ENCODE measurements at places on chromosomes 12 and 14.

DNA sequence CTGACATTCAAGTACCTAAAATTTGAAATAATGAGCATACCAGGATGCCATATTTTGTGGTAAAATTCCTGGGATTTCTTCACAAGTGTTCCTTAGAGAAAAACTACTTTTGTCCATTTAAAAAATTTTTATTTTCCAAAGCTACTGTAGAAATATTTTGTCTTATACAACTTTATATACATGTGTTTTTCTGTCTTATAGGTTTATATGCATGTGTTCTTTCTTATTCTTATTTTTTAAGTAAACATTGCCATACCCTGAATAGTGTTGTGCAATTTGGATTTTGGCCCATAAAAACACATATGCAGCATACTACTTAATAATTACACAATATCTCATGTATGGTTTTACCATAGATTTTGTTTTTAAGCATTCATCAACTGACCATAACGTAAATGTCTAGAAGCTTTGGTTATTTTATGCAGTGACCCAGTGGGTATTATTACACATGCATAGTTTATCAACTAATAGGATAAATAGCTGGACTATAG is 1107.4 kb upstream of the SEL1L start:
- DNase-seq = peak; percentile 4

DNA sequence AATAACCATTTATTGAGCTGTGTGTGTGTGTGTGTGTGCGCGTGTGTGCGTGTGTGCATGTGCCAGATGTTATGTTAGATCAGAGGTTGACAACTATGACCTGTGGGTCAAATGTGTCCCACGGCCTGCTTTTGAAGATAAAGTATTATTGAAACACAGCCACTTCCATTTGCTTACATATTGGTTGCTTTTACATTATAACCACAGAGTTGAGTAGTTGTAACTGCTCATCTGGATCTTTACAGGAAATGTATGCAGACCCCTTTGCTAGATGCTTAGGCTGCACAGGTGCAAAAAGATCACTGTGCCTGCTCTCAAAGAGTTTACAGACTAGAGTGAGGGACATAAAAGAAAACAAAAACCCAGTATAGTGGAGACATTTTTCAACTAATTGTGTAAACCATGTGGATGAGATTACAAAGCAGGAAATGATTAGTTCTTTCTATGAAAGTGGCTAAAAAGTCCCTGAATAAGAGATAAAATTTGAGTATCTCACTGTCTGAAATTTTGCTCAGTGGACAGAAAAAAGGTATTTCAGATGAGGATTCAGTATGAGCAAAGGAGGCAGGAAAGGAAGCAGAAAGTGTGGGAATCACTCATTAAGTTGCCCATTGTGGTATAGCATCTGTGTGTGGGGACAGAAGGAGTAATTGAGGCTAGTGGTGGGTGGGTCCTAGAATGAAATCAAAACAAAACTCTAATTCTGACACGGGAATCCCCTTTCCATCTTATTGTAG is 188.4 kb downstream of the PAH start:
- no peak for DNase-seq

DNA sequence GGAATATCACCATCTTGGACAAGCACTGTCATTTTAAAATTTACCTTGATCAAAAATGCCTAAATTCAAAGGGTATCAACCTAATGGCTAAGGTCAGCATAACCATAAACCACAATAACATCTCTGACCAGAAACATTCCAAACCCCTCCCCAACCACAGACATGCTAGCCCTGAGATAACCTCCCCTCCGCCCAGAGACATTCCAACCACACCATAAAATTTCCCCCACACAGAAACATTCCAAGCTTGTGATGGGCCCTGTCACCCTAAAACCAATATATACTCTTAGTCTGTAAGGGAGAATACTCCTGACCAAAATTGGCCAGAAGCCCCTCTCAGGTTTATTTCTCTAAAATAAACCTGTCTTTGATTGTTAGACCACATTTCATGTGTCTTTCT is 17.7 kb downstream of the EPYC start:
- peak; percentile 74 for DNase-seq

- DNase-seq = no peak
Observed at GRCh38 chr14:47678157-47678556, 2.8 kb upstream of the MDGA2 start.

- DNase-seq = no peak
Observed at GRCh38 chr14:96901227-96901626, 104.0 kb downstream of the VRK1 start.

- DNase-seq = peak; percentile 29
Observed at GRCh38 chr14:29242755-29243754, 476.5 kb downstream of the FOXG1 start.

DNA sequence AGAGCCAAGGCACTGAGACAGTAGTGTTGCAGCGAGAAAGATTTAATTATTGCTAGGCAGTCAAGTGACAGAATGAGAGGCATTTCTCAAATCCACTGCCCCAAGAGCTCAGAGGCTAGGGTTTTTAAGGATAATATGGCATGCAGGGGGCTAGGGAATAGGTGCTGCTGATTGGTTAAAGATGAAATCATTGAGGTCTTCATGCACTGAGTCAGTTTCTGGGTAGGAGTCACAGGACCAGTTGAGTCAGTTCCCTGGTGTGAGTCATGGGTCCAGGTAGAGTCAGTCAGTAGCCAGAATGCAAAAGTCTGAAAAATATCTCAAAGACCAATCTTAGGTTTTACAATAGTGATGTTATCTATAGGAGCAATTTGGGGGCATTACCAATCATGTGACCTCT is 323.8 kb downstream of the RGS6 start:
- DNase-seq = no peak

- no peak for DNase-seq
Observed at GRCh38 chr12:64757771-64758170, 1.4 kb downstream of the GNS start.

DNA sequence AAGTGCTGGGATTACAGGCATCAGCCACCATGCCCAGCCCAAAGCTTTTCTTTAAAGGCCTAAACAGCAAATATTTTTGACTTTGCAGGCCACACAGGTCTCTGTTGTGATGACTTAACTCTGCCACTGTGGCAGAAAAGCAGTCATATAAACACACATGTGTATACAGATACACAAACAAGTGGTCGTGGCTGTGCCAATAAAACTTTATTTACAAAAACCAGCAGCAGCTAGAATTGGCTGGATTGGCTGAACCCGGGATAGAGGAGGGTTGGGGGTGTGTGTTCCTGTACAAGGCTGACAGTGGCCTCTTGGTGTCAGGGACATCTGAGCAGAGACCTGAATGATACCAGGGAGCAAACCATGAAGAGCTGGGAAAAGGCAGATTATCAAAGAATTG is 95.6 kb downstream of the NCOR2 start:
- no peak for DNase-seq

- no peak for DNase-seq
Observed at GRCh38 chr14:60304509-60304908, 55.5 kb downstream of the PPM1A start.

DNA sequence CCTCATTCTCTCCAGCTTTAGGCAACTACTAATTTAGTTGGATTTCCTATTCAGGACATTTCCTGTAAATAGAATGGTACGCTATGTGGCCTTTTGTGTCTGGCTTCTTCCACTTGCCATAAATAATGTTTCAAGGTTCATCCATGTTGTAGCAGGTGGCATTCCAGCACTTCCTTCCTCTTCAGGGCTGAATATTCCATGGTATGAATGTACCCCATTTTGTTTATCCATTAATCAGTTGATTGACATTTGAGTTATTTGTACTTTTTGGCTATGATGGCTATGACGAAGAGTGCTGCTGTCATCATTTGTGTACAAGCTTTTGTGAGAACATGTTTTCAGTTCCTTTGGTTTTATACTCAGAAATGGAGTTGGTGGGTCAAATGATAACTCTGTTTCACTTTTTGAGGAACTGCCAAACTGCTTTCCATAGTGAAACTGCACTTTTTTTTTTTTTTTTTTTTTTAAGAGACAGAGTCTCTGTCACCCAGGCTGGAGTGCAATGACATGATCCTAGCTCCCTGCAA is 6.5 kb upstream of the CDK2AP1 start:
- DNase-seq = no peak

GRCh38 chr12:47066278-47067025 is 13.0 kb upstream of the PCED1B start:
- no peak for DNase-seq

DNA sequence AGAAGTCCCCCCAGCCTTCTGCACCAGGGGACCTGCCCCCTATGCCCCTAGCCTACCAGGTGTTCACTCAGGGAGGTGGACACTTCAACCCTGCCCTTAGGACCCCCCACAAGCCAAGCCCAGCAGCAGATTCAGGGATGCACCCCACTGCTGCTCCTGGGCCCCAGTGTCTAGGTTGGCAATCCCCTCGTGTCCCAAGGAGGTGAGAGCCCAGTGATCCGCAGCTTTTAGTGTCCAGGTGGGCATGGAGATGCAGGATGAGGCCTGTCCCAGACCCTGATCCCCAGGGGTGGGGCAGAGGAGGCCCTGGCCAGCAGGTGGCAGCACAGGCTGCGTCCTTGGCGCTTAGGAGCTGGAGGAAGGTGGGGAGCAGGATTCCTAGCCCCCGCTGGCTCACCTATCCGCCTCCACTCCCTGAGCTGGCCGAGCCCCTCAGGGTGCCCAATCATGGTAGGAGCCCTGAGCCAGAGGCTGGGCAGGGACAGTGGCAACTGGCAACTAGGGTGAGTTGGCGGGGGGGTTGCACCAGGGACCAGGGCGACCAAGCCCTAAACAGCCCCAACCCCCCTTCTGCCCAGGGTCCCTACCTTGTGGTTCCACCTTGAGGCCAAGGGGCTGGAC is 4.1 kb downstream of the CKB start:
- peak; percentile 50 for DNase-seq

DNA sequence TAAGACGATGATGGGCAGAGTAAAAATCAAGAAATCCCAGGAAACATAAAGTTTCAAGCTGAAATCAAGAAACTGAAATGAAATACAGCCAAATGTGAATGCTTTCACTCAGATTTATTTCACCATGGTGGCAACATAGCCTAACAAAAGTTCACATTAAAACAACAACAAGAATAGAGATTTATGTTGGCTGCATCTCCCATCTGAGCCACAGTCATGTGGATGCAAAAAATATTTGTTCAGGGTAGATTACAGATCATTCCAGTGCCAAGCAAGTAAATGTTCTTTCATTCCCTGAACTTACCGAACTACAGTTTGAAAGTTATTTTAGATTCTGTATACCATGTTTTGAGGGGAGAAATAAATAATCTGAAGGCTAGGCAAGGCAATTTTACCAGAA is 159.9 kb upstream of the TMTC1 start:
- no peak for DNase-seq

DNA sequence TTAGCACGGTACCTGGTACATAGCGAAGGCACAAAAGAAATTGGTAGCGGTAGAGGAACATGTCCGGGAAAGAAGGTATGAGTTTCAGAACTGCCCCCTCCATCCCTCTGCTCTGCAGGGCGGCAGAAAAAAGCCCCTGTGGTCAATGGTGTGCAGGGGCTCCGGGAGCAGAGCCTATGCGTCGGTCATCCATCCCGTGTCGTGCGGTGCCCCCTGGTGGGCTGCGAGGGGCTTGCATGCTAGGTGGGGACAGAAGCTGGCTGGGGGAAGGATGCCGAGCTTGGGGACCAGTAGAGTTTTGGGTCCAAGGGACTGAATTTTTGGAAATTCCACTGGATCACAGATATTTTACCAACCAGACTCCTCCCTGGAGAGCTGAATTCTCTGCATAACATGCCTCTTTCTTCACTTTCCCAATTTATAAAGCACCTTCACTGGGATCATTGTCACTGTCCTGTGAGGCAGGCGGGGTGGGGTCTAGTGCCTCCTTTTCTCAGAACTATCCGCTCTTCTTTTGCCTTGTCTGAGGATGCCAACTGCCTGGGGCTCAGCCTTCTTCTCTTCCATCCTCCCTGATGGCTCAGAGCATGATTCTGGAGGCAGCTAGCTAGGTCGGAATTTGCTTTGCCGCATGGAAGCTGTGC is 148.7 kb downstream of the SMOC1 start:
- peak; percentile 39 for DNase-seq

- DNase-seq = no peak
Observed at GRCh38 chr12:131046813-131047788, 93.4 kb downstream of the ADGRD1 start.

- no peak for DNase-seq
Observed at GRCh38 chr12:131989021-131989420, 39.3 kb downstream of the EP400 start.

GRCh38 chr12:42481368-42481767 is 108.2 kb downstream of the PRICKLE1 start:
- no peak for DNase-seq

GRCh38 chr12:41531147-41531829 is 343.2 kb downstream of the PDZRN4 start:
- no peak for DNase-seq

- DNase-seq = peak; percentile 40
Observed at GRCh38 chr14:74965486-74966153, 10.2 kb upstream of the PGF start.

- DNase-seq = no peak
Observed at GRCh38 chr12:107134558-107134957, 41.2 kb upstream of the CRY1 start.

GRCh38 chr12:89215196-89215595 is 137.1 kb downstream of the DUSP6 start:
- no peak for DNase-seq

DNA sequence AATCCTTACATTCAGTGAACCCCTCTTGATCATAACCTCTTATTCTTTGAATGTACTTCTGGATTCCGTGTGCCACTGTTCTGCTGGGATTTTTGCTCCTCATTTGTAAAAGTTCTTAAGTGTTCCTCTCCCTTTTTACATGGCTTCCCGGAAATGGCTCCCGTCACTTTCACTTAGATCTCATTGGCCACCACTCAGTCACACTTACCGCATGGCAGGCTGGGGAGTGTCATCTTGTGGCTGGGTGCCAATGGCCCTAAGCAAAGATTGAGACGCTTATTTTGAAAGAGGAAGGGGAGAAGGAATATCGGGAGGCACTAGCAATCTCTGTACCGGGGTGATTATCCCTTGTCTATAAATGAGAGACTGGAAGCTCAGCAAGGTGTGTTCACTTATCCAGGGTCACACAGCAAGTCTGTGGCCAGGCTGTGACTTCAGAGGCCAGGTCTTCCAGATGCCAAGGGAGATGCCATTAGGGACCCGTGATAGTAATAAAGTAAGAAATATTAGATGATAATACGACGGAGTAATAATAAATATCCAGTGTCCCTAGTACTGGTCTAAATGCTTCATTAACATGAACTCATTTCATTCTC is 68.8 kb downstream of the RNFT2 start:
- no peak for DNase-seq

DNA sequence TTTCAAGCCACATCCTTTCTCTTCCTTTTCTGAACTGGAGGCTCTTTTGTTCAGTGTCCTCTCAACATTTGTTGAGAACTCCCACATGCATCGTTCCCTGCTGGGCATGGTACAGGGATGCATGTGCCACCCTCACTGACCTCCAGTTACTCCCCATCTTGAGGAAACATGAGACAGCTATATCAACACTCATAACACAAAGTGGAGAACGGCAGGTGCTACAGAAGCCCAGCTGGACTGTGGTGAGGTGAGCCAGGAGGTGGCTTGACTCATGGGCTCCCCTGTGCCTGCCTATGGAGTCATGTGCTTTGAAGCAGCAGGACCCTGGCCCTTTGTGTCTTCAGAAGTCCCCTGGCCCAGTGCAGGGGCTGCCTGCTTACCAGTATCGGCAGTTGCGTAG is 9.7 kb downstream of the MYH6 start:
- no peak for DNase-seq

DNA sequence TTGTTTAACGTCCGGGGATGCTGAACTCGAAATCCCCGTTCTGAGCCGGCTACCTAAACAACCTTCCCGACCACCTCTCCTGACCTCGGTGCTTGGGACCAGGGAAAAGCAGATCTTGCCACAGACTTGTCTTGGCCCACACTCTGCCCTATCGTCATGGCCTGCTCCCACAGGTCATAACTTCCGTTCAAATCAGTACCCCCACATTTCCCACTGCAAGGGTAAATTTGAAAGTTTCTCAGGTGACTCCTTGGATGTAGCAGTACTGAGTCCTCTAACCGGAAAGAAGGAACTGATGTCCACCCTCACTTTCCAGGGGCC is 612 bp upstream of the RBM23 start:
- DNase-seq = no peak

Measured in fibroblast of skin of back (primary cell).